ENCODE measurements at places on chromosomes 5 and 9.

DNA sequence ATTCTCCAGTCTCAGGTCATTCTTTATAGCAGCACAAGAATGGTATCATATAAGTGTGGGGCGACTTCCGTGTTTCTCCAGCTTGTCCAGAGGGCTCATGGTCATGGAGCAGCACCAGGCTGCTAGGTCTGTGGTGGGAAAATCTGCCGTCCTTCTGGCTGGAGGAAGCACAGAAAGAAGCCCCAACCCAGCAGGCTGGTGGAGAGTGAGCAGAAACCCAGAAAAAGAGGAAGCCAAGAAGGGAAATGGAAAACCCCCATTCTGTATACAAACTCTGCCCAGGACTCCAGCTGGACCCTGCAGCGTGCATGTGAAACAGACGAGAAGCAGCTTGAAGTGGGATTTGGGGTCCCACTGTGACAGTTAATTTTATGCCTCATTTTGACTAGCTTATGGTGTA is 34.3 kb upstream of the OLFM1 start:
- no peak for DNase-seq

DNA sequence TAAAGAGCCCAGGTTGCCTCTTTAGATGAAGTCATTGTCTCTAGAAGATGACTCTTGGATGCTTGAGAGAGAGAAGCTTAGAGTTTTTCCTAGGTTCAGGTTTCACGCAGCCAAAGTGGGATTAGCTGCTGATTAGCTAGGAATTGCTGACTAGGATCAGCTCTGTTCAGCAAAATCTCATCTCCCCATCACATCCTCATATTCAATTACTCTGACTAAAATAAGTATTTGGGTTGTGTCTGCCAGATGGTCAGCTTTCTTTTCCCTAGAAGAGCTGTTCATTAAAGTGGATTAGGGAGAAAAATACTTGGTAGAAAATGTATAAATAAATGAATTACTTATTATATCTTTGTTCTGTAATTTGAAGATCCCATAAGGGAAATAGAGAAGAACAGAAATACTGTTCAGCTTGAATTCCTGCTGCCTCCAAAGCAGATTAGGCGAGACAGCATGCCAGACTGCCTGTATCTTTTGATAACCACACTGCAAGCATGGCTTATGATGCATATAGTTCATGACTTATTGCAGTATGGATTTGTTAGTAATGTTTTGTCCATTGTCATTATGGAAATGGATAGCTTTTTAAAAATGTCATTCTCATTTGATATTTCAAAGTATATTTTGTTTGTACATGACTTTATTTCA is 184.8 kb upstream of the CD180 start:
- no peak for DNase-seq

DNA sequence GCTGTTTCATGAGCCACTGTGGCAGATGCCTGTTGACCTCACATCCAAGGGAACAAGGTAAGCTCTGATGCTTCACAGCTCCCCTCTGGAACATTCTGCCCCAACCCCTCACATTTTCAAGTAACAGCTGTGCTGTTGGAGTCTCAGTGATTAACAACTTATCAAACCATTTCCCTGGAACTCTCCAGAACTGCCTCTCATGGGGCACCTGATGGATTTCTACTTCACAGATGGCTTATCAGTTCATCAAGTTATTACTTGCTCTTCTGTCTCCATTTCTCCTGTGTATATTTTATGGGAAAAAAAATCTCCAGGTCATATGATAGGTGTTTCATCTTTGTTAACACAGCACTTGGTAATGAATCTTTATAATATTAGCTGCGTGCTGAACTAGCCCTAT is 322.4 kb downstream of the MAN2A1 start:
- DNase-seq, result no peak

GRCh38 chr9:31185831-31186230 is 1198.6 kb upstream of the ACO1 start:
- no peak for DNase-seq

DNA sequence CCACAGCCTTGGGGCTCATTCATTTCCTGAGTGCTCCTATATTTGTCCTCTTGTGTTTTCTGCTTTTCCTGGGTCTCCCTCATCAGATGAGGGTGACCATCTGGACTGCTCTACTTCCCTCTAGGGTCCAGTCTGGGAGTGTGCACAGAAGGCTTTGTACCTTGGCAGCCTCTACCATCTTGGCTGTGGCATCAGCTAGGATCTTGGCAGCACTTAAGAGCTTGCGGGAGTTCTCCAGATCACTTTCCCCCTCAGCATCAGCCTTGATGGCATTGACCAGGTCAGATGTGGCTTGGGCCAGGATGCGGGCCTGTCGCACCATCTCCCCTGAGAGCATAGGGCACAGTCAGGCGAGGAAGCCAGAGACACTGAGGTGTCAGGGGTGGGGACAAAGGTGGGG is 15.8 kb downstream of the TLN1 start:
- no peak for DNase-seq

DNA sequence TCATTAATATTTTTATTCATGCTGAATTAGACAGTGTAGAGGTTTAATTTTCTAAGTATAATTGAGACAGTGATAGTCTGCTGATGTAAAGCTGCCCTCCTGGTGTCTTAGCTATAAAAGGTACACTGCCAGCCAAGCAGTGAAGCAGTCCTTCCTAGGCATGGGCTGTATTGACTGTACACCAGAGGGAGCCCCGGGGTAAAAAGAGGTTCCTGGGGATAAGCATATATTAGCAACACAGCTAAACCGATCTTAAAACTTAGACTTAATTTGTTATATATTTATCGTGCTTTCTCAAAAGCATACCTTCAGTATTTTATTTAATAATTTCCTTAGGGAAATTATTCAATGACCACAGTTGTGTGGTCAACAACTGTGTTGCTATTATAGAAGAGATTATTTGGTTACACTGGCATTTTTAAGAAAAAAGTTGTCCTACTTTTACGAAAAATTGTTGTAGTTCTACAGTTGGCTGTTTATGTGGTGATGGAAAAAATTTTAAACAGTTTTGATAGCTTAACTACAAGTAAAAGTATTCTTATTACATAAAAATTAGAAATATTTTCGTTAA is 68.8 kb downstream of the ELL2 start:
- DNase-seq, result no peak

GRCh38 chr5:135039271-135040033 is 5.4 kb upstream of the PITX1 start:
- DNase-seq, result no peak

DNA sequence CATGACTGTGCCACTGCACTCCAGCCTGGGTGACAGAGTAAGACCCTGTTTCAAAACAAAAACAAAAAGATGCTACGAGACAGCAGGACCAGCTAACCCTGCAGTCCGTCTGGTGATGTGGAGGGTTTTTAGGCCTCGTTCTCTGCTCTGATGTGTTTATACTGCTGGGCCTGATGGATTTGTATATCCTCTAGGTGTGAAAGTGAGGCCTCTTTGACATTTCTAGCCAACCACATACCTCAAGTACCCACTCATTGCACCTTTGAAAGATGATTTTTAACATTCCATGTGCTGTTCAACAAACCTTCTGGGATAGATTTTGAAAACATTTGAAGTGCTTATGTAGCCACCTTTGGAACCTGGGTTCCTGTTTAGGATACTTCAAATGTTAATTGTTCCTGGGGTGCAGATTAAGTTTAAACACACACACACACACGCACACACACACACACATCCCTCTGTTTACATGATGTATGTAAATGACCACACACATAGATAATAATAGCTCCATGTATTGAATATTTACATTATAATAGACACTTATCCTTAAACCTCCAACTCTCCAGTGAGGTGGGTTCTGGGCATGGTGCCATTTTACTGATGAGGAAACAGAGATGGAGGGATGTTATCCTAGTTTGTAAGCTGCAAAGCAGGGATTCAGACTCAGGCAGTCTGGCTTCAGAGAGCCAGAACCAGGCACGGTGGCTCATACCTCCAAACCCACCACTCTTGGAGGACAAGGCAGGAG is 48.8 kb upstream of the GOLPH3 start:
- DNase-seq, result no peak

DNA sequence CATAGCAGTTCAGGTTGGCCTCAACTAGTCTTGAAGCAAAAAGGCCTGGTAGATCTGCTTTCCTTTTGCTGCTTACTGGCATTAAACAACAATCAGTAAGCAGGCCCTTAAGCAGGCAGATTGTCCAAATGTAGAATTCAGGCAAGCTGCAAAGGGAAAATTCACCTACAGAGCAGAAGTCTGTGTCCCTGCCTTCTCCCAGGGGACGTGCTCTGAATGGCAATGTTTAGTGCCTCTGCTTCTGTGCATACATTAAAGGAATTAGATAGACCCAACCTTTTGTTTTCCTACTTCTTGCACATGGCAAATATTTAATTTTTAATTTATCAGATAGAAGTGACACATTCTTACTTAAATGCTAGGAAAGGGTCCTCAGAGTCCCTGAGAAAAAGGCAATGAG is 328.8 kb upstream of the PIK3R1 start:
- DNase-seq, result peak; percentile 25

- DNase-seq, result peak; percentile 30
Measured at GRCh38 chr9:79489261-79490000, 82.3 kb upstream of the TLE4 start.

DNA sequence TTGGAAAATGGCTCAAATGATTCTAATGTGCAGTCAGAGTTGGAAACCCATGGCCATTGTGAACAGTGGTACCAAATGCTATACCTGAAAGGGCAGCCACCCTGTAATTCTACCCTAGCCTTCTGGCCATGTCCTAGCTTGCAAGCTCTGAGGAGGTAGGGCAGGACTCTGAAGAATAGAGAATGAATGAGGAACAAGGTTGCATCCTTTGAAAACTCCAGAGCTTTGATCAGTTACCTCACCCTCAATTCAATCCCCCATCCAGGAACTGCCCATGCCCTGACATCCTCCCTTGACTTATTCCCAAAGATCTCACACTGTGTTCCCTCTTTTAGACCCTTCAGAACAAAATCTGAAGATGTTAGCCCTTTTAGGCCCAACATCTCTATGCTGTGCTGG is 17.8 kb upstream of the ERMP1 start:
- no peak for DNase-seq

- peak; percentile 13 for DNase-seq
Measured at GRCh38 chr9:126240835-126241234, 85.8 kb upstream of the MVB12B start.

DNA sequence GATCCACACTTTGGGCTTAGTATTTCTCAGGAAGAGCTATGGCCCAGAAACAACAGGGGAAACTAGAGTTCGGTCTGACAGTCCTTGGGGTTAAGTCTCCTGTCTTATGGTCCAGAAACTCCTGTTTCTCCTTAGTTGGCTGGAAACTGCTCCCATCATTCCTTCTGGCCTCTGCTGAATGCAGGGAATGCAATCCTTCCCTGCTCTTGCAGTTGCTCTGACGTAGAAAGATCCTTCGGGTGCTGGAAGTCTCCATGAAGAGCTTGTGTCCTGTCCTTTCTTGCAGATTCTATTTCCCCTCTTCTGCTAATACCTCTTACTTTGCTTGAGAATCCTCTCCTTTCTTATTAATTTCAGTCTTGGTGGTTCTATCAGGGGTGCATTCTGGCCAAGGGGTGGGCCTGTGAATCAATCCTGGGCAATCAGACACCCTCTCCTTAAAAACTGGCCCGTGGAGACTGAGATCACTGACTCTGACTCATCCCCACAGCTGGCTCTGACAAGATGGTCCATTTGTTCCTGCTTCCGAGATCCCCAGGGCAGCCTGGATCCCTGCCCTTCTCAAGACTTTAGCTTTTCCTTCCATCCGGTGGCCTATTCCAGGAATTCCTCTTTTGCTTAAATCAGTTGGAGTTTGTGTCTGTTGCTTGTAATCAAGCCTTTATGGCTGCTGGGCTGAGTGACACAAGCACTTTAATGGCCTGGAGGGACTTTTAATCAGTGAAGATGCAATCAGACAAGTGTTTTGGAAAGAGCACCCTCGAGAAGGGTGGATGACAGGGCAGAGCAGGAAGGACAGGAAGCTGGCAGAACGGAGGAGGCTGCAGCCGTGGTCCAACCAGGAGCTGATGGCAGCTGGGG is 23.7 kb downstream of the PTGS1 start:
- no peak for DNase-seq

GRCh38 chr9:36080519-36080918 is 43.8 kb downstream of the RECK start:
- no peak for DNase-seq

DNA sequence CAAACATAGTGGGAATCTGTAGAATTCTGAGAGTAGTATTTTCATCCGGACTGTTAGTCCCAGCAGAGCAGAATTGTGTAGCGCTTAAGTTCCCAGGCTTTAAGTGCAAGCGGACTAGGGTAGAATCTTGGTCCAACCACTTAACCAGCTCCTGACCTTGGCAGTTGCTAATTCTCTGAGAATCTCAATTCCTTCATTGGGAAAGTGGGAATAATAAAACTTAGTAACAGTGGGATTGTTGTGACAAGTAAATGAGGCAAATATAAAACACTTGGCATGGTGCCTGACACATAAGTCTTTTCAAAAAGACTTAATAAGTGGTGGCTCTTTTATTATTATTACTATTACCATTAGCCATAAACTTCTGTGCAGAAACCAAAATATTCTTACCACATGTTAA is 8.4 kb upstream of the SLC1A3 start:
- DNase-seq, result no peak

DNA sequence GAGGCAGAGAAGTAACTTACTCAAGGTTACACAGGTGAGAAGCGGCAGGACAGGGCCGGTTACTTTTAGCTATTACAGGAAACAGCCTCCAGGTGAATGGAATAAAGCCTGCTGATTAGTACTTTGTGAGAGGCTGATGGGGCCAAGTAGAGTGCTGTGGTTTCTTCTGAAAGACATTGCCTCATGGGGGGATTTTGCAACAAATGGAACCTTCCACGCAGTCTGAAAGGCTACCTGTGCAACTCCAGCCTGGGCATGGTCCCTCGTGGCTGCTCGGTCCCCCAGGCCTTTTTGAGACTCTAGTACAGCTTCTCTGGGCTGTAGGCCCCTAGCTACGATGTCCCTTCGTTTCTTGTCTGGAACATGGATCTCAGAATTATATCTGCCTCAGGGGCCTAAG is 2.0 kb downstream of the TMEM268 start:
- DNase-seq, result peak; percentile 36

All from NCI-H1417 (cell line).